ENCODE measurements at places on chromosomes 2 and 18. TPM values are rescaled to one million over a fixed set of nuclear protein-coding genes. Genes with fewer than 3 reads are reported as not detected.

- DNase-seq = no peak
Observed at GRCh38 chr2:97834610-97835009, 121.2 kb downstream of the ZAP70 start.

DNA sequence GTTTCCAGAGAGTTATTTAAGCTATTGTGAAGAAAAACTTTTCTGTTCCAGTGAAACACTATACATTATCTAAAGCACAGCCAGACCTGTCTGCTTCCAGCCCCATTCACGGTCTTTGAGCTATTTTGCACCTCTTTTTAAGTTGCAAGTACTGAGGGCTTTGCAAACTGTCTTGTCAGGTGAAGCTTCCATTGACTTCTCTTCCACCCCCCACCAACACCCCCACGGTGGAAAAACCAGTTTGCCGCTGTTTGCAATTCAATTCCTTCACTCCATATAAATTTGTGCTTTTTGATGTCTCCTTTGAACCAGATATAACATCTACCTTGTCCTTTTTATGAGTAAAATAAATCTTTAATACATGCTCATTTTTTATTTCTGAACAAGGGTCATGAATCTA lies 15.7 kb downstream of the B3GNT7 start:
- DNase-seq = no peak

GRCh38 chr2:106158871-106159270 lies 35.2 kb downstream of the UXS1 start:
- DNase-seq = no peak

DNA sequence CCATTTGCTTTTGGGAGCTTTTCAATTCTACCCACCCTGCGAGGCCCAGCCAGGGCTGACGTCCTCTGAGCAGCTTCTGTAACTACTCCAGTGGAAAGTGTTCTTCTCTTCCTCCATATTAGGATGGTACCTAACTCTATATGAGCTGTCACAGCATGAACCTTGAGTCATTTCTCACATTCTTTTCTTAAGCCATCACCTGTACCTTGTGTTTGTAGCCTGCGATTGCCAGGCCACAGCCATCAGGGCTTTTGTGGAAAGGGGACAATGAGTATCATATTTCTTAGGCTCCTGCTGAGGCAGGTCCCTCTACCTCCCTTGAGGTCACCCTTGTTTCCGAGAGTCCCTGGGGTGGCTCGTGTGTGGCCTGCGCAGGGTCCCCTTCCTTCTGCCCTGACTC lies 144.5 kb upstream of the DLX2 start:
- no peak for DNase-seq

DNA sequence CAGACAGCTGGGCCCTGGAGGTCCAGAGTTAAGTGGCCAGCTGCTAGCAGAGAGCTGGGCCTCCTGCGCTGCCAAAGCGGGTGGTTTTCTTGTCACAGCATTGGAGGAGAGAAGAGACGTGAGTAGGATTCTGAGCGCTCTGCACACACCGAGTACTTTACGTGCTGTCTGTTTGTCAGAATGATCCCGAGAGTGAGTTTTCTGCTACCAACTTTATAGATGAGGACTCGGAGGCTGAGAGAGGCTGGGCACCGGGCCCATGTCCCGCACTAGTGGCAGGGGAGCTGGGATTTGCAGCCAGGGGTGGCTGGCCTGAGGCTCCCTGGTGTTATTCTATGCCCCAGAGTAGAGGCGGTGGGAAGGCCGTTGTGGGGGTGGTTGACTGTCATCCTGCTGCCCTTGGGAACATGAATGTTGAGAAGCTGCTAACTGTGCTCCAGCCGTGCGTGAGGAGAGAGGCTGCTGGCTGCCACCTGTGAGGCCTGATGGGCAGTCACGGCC lies 36.3 kb upstream of the MBP start:
- no peak for DNase-seq

CHPF gene
- total RNA-seq = 39.8 TPM

Data from right lobe of liver (tissue), 6 donors.